ENCODE measurements at places on chromosomes 3 and 15. TPM values are rescaled to one million over a fixed set of nuclear protein-coding genes. Genes with fewer than 3 reads are reported as not detected.

- H3K27me3 ChIP-seq, result no peaks in the 10 kb centered on the region
- peaks cover 9% of the 10 kb centered on the region for H3K36me3 ChIP-seq
- peaks cover 73% of the 10 kb centered on the region for H3K4me1 ChIP-seq
- peak overlapping the region; percentile 77 for H3K4me3 ChIP-seq
- peak overlapping the region; percentile 76 for H3K27ac ChIP-seq
Measured at GRCh38 chr3:152323834-152324233, 55.1 kb downstream of the MBNL1 start.

Gene CAND2
- polyA plus RNA-seq, result 0.89 TPM

DNA sequence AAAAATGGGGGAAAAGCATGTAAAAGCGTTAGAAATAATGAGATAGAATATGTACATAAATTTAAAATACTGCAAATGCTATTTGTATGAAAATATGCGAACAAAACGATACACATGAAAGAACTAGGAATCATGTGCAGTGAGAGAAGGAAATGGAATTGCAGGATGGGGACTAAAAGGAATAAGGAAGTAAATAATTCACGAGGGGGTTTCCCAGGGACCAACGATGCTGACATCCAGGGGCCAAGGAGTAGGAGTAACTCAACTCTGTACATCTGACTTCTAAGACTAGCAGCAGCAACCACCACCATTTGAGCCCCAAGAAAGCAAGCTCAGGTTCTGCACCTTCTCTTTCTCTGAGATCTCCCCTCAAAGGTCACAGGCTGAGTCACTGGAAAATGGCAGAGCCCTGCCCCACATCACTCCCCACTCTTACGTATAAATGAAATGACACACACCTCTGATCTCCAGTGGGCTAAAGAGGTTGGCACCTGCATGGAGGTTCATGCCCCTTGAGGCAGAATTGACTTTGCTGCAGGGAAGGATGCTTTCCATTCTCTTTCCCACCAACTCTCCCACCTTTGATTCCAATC is 100.0 kb upstream of the DLG1 start:
- H3K4me3 ChIP-seq, result no peak overlapping the region
- DNase-seq, result no peak
- H3K27me3 ChIP-seq, result no peaks in the 10 kb centered on the region
- no peak overlapping the region for H3K27ac ChIP-seq
- no peaks in the 10 kb centered on the region for H3K36me3 ChIP-seq

GRCh38 chr3:62615258-62615849 is 242.0 kb upstream of the FEZF2 start:
- DNase-seq, result no peak
- no peak overlapping the region for H3K4me3 ChIP-seq
- H3K4me1 ChIP-seq, result no peaks in the 10 kb centered on the region
- H3K27me3 ChIP-seq, result peaks cover 2% of the 10 kb centered on the region
- H3K36me3 ChIP-seq, result no peaks in the 10 kb centered on the region
- no peak overlapping the region for H3K27ac ChIP-seq

- no peaks in the 10 kb centered on the region for H3K36me3 ChIP-seq
- DNase-seq, result no peak
- no peak overlapping the region for H3K27ac ChIP-seq
- no peaks in the 10 kb centered on the region for H3K4me1 ChIP-seq
Measured at GRCh38 chr3:123300056-123300455, 98.3 kb downstream of the SEC22A start.

DNA sequence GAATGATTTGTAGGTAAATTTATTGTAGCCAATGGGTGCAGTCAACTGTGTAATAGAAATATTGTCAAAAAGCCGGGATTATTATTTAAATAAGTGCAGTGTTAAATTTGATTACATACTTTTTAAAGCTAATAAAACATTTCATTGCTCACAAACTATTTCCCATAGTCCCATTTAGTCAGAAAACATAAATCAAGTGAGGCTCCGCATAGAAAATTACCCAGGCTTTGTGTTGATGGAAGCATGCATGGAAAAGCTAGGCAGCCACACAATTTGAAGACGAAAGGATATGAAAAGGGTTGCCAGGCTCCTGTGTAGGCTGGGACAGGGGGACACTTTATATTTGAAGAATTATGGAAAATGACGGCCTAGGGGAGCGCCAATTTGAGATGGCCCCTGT is 82.3 kb downstream of the LRTM1 start:
- no peak for DNase-seq
- no peak overlapping the region for H3K4me3 ChIP-seq
- no peaks in the 10 kb centered on the region for H3K36me3 ChIP-seq
- no peaks in the 10 kb centered on the region for H3K27me3 ChIP-seq
- no peak overlapping the region for H3K27ac ChIP-seq

- no peak overlapping the region for H3K4me3 ChIP-seq
- H3K27me3 ChIP-seq, result no peaks in the 10 kb centered on the region
- H3K4me1 ChIP-seq, result peaks cover 5% of the 10 kb centered on the region
- H3K27ac ChIP-seq, result no peak overlapping the region
- H3K36me3 ChIP-seq, result peaks cover 46% of the 10 kb centered on the region
Measured at GRCh38 chr3:50120364-50121071, 31.8 kb downstream of the RBM5 start.

- no peak for DNase-seq
- H3K4me1 ChIP-seq, result no peaks in the 10 kb centered on the region
- H3K4me3 ChIP-seq, result no peak overlapping the region
- no peaks in the 10 kb centered on the region for H3K36me3 ChIP-seq
- peaks cover 2% of the 10 kb centered on the region for H3K27me3 ChIP-seq
- H3K27ac ChIP-seq, result no peak overlapping the region
Measured at GRCh38 chr3:43783987-43784639, 93.4 kb downstream of the ABHD5 start.

DNA sequence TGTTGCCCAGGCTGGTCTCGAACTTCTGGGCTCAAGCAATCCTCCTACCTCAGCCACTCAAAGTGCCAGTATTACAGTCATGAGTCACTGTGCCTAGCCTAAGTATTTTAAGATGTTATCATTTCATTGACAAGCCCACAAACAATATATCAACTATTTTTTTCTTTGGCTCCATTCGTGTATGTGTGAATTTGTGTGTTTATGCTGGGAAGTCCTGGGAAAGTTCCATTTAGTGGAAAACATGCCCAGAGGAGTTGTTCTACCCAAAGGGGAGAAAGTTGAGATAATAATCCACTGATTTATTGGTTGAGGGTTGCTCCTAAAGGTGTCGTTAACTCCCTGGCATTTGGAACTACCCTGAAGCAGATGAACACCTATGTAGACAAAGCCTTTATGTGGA is 58.8 kb downstream of the KIF9 start:
- no peak for DNase-seq
- no peak overlapping the region for H3K4me3 ChIP-seq
- no peaks in the 10 kb centered on the region for H3K4me1 ChIP-seq
- H3K27me3 ChIP-seq, result no peaks in the 10 kb centered on the region

DNA sequence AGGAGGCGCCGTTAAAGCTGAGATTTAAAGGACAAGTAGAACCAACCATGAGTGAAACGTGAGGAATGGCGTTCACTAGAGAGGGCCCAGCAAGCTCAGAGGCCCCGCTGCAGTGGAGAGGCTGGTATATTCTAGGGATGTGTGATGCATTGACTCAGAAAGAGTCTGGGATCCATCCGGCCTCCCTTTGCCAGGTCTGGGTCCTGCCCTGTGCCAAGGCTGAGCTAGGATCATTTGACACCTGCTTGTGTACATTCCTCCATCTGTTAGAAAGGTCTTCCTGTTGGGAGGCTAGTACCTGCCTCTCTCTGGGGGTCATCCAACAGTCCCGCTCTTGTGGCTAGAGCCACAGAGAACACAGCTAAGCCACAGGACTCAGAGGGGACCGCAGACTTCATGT is 28.4 kb downstream of the CA12 start:
- no peak for DNase-seq
- no peak overlapping the region for H3K27ac ChIP-seq
- H3K27me3 ChIP-seq, result no peaks in the 10 kb centered on the region
- no peaks in the 10 kb centered on the region for H3K4me1 ChIP-seq
- no peaks in the 10 kb centered on the region for H3K36me3 ChIP-seq
- H3K4me3 ChIP-seq, result no peak overlapping the region

GRCh38 chr3:43074482-43074881 is 31.4 kb downstream of the POMGNT2 start:
- H3K4me3 ChIP-seq, result no peak overlapping the region
- no peak overlapping the region for H3K27ac ChIP-seq
- H3K36me3 ChIP-seq, result no peaks in the 10 kb centered on the region
- H3K4me1 ChIP-seq, result no peaks in the 10 kb centered on the region

Gene ISLR
- not detected for polyA plus RNA-seq

DNA sequence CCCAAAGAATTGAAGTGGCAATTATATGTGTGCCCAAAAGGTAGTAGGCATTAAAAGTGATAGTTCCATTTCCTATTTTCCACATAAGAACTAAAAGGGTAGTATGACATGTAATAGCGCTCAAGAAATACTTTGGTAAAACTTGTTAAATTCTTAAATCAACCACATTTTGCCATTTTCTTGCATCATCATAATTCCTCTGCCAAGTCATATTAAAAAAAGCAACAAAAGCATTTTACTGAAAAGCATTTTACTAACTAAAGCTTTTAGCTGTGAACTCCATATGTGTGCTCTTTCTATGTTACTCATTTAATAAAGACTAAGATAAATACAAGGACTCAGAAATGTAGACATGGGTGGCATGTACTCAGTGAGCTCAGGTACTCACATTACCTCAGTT is 70.1 kb downstream of the GPR160 start:
- no peak for DNase-seq
- no peak overlapping the region for H3K4me3 ChIP-seq
- H3K4me1 ChIP-seq, result peaks cover 9% of the 10 kb centered on the region
- H3K27ac ChIP-seq, result no peak overlapping the region
- H3K36me3 ChIP-seq, result peaks cover 82% of the 10 kb centered on the region

GRCh38 chr15:79943820-79944219 is 27.2 kb downstream of the BCL2A1 start:
- no peaks in the 10 kb centered on the region for H3K4me1 ChIP-seq
- DNase-seq, result no peak
- H3K4me3 ChIP-seq, result no peak overlapping the region
- no peaks in the 10 kb centered on the region for H3K36me3 ChIP-seq
- H3K27ac ChIP-seq, result no peak overlapping the region

Gene GRK7
- polyA plus RNA-seq, result not detected

GRCh38 chr3:88641033-88641604 is 466.3 kb upstream of the EPHA3 start:
- no peaks in the 10 kb centered on the region for H3K27me3 ChIP-seq
- H3K27ac ChIP-seq, result no peak overlapping the region
- no peaks in the 10 kb centered on the region for H3K36me3 ChIP-seq

- no peak overlapping the region for H3K4me3 ChIP-seq
- H3K27ac ChIP-seq, result no peak overlapping the region
- H3K27me3 ChIP-seq, result peaks cover 6% of the 10 kb centered on the region
- DNase-seq, result no peak
Measured at GRCh38 chr15:70920981-70921696, 28.5 kb downstream of the LRRC49 start.

- H3K4me1 ChIP-seq, result no peaks in the 10 kb centered on the region
- no peak overlapping the region for H3K4me3 ChIP-seq
- no peak overlapping the region for H3K27ac ChIP-seq
- DNase-seq, result no peak
- peaks cover 1% of the 10 kb centered on the region for H3K27me3 ChIP-seq
Measured at GRCh38 chr3:115246461-115247020, 99.5 kb upstream of the ZBTB20 start.

- H3K4me3 ChIP-seq, result no peak overlapping the region
- peaks cover 16% of the 10 kb centered on the region for H3K4me1 ChIP-seq
- H3K36me3 ChIP-seq, result no peaks in the 10 kb centered on the region
- no peak for DNase-seq
- H3K27ac ChIP-seq, result no peak overlapping the region
Measured at GRCh38 chr3:177279118-177279815, 82.0 kb upstream of the TBL1XR1 start.

DNA sequence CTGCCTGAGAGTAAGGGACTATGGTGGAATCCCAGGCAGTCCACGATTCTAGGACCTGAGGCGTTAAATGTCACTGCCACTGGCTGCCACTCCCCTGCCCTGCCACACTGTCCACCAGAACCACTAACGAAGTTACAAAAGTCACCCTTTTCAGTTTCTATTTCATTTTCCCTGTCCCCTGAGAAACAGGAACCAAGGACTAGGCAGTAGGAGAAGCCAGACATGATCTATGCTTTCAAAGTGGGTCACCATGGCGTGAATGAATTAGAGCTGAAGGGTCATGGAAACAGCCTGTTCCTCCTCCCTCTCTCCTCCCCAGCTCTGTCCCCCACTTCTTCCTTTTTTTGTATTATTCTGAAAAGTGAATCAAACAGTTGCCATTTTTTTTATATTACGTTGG is 9.1 kb upstream of the ADPRH start:
- no peak overlapping the region for H3K27ac ChIP-seq
- DNase-seq, result no peak
- H3K4me3 ChIP-seq, result no peak overlapping the region
- H3K4me1 ChIP-seq, result peaks cover 7% of the 10 kb centered on the region
- no peaks in the 10 kb centered on the region for H3K27me3 ChIP-seq

GRCh38 chr3:176757429-176757828 is 439.9 kb downstream of the TBL1XR1 start:
- no peak overlapping the region for H3K4me3 ChIP-seq
- no peaks in the 10 kb centered on the region for H3K36me3 ChIP-seq
- H3K27ac ChIP-seq, result no peak overlapping the region
- DNase-seq, result no peak

GRCh38 chr3:39185326-39185958 is 7.0 kb downstream of the XIRP1 start:
- no peak for DNase-seq
- no peak overlapping the region for H3K4me3 ChIP-seq
- H3K4me1 ChIP-seq, result peaks cover 10% of the 10 kb centered on the region
- H3K27me3 ChIP-seq, result no peaks in the 10 kb centered on the region
- no peak overlapping the region for H3K27ac ChIP-seq

Gene CCR9
- polyA plus RNA-seq, result 11.4 TPM

GRCh38 chr3:123629747-123630047 is 44.8 kb upstream of the HACD2 start:
- H3K27me3 ChIP-seq, result no peaks in the 10 kb centered on the region
- H3K4me3 ChIP-seq, result no peak overlapping the region
- H3K4me1 ChIP-seq, result no peaks in the 10 kb centered on the region
- no peaks in the 10 kb centered on the region for H3K36me3 ChIP-seq
- DNase-seq, result no peak
- no peak overlapping the region for H3K27ac ChIP-seq

DNA sequence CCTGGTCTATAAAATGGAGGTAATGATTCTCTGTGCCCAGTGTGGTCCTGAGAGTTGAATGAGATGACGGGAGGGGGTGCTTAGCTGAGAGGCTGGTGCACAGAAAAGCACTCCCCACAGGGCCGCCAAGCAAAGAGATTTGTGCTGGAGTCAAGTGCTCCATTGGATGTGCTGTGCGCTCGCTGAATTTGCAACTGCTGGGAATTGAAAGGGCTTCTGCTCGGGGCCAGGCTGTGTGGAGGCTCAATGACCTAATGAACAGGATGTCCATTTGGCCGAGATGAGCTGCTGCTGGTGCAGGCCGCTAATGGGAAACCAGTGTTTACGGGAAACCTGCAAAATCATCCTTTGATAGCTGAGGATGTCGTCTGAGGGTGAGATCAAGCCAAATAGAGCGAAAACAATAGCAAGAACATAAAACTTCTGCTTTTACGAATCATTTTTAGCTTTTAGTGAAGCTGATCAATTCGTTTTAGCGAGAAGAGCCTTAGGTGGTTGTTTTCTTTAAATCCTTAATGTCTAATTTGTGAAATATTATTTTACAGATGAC is 211.7 kb downstream of the GABRG3 start:
- no peak overlapping the region for H3K4me3 ChIP-seq
- no peaks in the 10 kb centered on the region for H3K27me3 ChIP-seq
- no peaks in the 10 kb centered on the region for H3K4me1 ChIP-seq

All from CD4-positive, CD25-positive, alpha-beta regulatory T cell (primary cell).